ENCODE measurements at places on chromosomes 12 and 14.

DNA sequence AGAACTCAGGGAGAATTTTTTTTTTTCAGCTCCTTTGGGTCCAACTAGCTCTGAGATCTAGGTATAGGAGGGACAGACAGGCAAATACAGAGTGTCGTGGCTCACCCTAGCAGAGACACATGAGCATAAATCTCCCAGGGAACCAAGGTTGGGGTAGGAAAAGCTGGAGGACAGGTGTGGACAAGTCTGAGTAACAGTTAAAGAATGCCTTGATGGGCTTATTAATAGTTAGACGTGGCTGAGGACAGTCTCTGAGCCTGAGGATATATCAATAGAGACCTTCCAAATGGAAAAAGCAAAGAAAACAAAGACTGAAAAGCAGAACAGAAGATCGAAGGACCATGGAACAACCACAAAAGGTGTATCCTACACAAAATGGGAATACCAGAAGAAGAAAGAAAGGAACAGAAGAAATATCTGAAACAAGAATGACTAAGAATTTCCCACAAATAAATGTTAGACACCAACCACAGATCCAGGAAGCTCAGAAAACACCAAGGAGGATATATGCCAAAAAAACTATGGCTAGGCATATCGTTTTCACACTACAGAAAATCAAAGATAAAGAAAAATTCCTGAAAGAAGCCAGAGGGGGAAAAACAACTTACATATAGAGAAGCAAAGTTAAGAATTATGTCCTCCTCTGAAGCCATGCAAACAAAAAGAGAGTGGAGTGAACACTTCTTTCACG, 80.9 kb downstream of the PTPRB start:
- DNase-seq = no peak

GRCh38 chr12:124317400-124317799, 22.5 kb downstream of the RFLNA start:
- no peak for DNase-seq

DNA sequence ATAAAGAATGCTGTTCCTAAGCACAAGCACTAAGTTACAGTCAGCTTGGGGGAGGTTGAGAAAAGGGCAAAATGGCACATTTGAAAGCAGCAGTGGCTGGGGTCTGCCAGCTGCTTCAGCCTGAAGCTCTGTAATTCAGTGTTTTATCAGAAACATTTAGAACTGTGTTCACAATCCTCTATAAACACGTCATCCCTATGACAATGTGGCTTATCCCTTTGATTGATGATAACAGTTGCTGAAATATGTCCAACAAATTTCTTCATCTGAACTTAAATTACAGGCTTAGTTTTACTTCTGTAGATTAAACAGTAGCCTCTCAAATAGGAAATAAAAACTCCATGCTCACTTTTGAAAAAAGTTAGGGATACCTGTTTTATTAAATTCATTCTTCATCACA, 108.8 kb downstream of the VEZT start:
- DNase-seq = no peak

GRCh38 chr12:28413460-28414109, 223.3 kb downstream of the CCDC91 start:
- DNase-seq = no peak

DNA sequence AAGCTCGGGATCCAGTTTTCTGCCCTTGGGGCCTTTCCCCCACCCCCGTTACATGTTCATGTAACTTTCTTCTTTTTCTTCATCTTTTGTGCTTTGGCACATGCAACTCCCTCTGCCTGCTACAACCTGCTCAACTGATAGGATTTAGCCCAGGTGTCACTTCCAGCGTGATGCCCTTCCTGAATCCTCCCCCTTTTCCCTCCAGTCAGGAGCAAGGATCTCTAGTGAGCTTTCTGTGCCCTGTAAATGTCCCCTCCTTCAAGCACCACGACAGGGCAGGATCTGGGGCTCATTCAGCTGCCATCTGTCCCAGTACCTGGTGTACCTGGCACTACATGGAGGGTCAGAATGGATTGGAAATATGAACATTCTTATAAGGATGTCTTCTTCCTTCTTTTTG, 15.3 kb downstream of the PELI2 start:
- DNase-seq = no peak

Measured in activated T-cell treated with anti-CD3 and anti-CD28 coated beads for 48 hours (primary cell).